ENCODE measurements at places on chromosomes 12 and 14.
A peak's percentile ranks its signal among the peaks of the same experiment; 100 is the strongest.

DNA sequence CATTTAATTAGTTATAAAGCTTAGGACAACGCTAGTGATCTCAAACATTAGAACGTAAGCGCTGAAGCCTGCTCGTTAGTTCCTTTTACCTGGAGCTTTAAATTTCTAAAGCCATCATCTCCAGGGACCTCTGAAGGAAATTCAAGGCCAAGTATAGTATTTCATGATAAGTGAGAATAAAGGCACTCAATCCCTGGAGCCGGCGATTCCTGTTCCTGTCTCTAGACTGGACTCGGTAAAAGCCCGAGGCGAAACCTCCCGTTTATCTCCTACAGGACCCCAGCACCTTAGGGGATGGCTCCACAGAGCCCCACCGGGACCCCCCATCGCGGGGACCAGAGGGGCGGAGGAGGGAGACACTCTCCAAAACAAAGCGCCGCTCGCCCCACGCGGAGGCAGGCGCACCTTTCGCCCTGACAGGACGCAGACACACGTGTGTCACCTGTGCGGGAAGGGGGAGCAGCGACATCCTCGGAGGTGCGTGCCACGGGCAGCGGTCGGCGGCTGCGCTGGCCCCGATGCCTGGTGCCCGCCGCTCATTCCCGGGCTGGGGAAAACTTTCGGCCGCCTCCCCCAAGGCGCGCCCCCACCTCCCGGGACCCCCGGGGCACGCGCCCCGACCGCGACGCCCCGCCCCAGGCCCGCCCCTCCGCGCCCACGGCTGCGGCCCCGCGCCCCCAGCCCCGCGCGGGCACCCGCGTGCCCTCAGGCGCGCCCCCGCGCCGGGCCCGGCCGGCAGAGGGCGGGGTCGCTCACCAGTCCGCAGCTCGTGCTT is 678 bp downstream of the RPS6KA5 start:
- DNase-seq = peak; percentile 18

- DNase-seq = peak; percentile 92
Observed at GRCh38 chr12:53751336-53752191, at the start of gene CISTR. TSS of gene CISTR (minus strand) at chr12:53751979.

- no peak for DNase-seq
Observed at GRCh38 chr12:70091021-70091521, 152.2 kb upstream of the CNOT2 start.

GRCh38 chr14:95460647-95461478 is 55.6 kb downstream of the SYNE3 start:
- DNase-seq = peak; percentile 96

Measured in posterior cingulate gyrus (tissue), 11 donors.